Smooth muscle cell of bladder (primary cell): ENCODE measurements at places on chromosomes 4 and X. TPM values are rescaled to one million over a fixed set of nuclear protein-coding genes. Genes with fewer than 3 reads are reported as not detected.

The MAGEA6 gene
- total RNA-seq, result under 0.01 TPM in 1 of 2 replicates, not detected in the other

The ODAPH gene
- not detected in 2 replicates for total RNA-seq

The CCDC120 gene
- 0.09 and 0.28 TPM in 2 replicates for total RNA-seq

The ASMT gene
- total RNA-seq, result not detected in 2 replicates

The SPANXB1 gene
- not detected in 2 replicates for total RNA-seq

The DACH2 gene
- 0.18 TPM in 1 of 2 replicates, not detected in the other for total RNA-seq

The UBE2D3 gene
- total RNA-seq, result 264 and 329 TPM in 2 replicates

The STBD1 gene
- 7.0 and 10.9 TPM in 2 replicates for total RNA-seq

The TBC1D9 gene
- total RNA-seq, result 26.5 and 30.0 TPM in 2 replicates

The ARR3 gene
- total RNA-seq, result not detected in 2 replicates

The GATA1 gene
- not detected in 2 replicates for total RNA-seq

The NEUROG2 gene
- total RNA-seq, result not detected in 2 replicates

The PACRGL gene
- total RNA-seq, result 16.6 and 20.9 TPM in 2 replicates

The POLN gene
- total RNA-seq, result 2.3 and 4.0 TPM in 2 replicates

The MID1IP1 gene
- total RNA-seq, result 51.8 and 61.3 TPM in 2 replicates

The PNCK gene
- total RNA-seq, result 0.14 and 0.74 TPM in 2 replicates

The STK26 gene
- total RNA-seq, result 6.3 and 8.0 TPM in 2 replicates

The XK gene
- total RNA-seq, result under 0.01 TPM in 2 replicates

The RNF128 gene
- total RNA-seq, result 2.4 and 5.7 TPM in 2 replicates

The VCX2 gene
- not detected in 2 replicates for total RNA-seq

The TMEM271 gene
- not detected in 2 replicates for total RNA-seq

The PRKG2 gene
- total RNA-seq, result 4.6 and 5.7 TPM in 2 replicates

The DKK2 gene
- total RNA-seq, result 0.09 TPM in 1 of 2 replicates, not detected in the other

The ZCCHC18 gene
- total RNA-seq, result 0.55 and 0.57 TPM in 2 replicates

The CLGN gene
- 5.8 and 7.5 TPM in 2 replicates for total RNA-seq

The HERC5 gene
- 0.57 and 2.0 TPM in 2 replicates for total RNA-seq
